Stimulated activated CD4-positive, alpha-beta T cell treated with anti-CD3 and anti-CD28 coated beads, Interleukin-1b, Interleukin-23, amount 100 ng/mL, for 24 hours (primary cell): ENCODE measurements at places on chromosomes 2 and 18.

- DNase-seq: no peak
Observed at GRCh38 chr18:13321923-13322322, 103.4 kb downstream of the LDLRAD4 start.

DNA sequence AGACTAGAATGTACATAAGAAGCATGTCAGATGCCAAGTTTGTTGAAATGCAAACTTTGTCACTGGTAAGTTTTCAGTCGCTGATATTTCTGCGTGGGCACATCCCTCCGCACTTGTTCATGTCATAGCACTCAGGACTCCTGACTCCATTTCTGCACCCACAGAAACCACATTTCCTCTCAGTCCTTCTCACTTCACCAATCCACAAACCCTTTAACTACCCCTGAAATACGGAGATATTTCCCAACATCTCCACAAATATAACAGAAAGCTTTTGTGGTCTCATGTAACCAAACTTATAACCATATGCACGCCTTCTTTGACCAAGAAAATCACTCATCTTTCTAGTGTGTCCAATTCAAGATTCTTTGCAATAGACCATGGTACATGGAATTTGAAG is 276.9 kb upstream of the ERBB4 start:
- DNase-seq: no peak

DNA sequence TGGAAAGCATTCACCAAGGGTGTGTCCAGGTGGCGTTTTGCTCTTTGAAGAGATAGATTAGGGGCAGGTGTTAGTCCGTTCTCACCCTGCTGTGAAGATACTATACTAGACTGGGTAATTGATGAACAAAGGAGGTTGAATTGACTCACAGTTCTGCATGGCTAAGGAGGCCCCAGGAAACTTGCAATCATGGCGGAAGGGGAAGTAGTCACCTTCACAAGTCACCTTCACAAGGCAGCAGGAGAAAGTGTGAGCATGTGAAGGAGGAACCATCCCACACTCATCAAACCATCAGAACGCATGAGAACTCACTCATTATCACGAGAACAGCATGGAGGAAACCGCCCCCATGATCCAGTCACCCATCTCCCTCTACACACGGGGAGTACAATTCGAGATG is 135.7 kb upstream of the NFATC1 start:
- DNase-seq: no peak

GRCh38 chr18:25464227-25464626 is 112.3 kb upstream of the ZNF521 start:
- no peak for DNase-seq
